Breast epithelium (tissue), 4 donors: ENCODE measurements at places on chromosomes 16 and 17.

GRCh38 chr16:48014349-48015135 lies 141.3 kb downstream of the ABCC12 start:
- no peak for DNase-seq

DNA sequence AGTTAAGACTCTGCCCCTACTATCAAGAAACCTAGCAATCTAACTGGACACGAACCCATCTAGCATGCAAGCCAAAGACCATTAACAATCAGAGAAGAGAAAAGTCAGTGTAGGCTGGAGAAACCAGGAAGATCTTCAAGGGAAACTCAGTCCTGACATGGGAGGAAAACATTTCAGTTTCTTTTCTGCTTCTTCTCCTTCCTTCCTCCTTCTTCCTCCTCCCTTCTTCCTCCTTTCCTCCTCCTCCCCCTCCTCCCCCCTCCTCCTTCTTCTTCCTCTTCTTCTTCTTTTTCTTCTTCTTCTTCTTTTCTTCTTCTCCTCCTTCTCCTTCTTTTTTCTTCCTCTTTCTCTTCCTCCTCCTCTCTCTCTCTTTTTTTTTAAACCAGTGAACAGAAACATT lies 29.6 kb upstream of the SHISA9 start:
- DNase-seq: no peak

- peak; percentile 82 for DNase-seq
These were observed 83.9 kb upstream of the CIBAR2 start for GRCh38 chr16:85195900-85196772.

DNA sequence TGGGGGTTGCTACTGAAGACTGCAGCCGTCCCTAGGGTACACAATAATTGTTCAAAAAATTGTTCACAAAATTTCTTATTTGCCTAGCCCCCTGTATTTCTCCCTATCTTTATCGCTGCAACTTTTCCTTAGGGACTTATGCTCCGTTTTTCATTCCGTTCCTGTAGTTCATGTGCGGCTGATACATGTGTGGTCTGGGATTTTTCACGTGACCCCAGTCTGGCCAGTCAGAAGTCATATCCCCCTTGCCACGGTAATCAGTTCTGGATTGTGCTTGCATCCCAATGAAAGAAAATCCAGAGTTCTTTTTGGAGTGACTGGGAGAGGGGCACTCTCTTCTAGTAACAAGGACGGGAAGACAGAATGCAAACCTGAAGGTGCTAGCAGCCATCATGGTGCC lies 610.7 kb upstream of the C16orf82 start:
- no peak for DNase-seq

GRCh38 chr16:84361546-84361945 lies 6.8 kb upstream of the ATP2C2 start:
- no peak for DNase-seq

GRCh38 chr16:21704266-21704665 lies 40.5 kb downstream of the OTOA start:
- no peak for DNase-seq

DNA sequence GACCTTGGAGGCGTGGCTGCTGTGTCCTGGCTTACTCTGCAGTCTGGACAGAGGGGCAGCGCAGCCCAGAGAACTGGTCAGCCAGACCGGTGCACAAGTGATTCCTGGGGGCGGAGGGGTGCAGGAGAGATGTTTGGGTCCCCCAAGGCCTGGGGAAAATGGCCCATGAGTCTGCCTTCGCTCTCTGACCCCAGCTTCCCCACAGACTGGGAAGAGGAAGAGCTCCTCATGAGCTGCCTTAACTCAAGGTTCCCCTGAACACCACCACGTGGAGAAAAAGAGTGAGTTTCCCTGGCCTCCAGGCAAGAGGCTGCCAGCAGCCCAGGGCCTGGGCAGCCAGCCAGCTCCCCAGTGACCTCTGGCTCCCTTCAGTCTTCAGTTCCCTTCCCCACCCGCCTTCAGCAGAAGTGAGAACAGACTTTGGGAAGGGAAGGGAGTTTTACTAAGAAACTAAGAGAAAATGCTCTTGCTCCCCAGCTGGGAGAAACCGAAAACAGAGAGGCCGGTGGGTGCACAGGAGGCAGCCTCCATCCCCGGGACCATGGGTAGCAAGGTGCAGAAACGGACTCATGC lies 2.0 kb upstream of the C17orf99 start:
- no peak for DNase-seq

DNA sequence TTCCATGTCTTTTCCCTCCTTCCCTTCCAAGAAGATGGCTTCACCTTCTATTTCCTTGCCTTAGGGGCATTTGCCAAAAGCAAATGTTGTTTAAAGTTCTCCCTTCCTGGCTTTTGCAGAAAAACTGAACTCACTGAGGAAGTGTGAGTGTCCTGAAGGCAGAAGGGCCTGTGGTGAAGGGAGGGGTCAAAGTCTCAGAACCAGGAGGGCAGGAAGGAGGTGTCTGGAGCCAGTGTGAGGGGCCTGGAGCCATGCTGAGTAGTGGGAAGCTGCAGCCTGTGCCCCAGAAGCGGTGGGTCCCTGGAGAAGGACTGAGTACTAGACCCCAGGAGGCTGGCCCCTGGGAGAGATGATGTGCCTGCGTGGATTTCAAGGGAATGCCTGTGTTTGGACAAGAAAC lies 23.8 kb upstream of the SUPT4H1 start:
- no peak for DNase-seq

DNA sequence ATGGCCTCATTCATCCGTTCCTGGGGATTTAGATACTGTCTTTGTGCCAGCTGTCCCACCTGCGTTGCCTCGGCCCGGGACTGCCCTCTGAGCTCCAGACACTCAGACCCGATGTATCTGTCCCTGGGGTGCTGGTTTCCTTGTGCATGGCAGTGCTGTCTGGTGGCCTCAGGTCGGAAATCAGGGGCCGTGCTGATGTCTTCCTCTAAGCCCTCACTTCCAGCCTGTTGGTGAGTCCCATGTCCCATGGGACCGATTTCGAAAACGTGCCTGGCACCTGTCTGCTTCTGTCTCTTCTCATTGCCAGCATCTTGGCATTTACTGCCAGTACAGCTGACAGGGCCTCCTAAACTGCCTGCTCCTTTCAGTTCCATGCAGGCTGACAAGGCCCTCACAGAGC lies 22.1 kb downstream of the NT5M start:
- no peak for DNase-seq
